Activated CD4-positive, alpha-beta T cell treated with anti-CD3 and anti-CD28 coated beads, Interleukin-2, amount 50 U/mL, for 48 hours (primary cell): ENCODE measurements at places on chromosomes 1 and 21.
A peak's percentile ranks its signal among the peaks of the same experiment; 100 is the strongest.

DNA sequence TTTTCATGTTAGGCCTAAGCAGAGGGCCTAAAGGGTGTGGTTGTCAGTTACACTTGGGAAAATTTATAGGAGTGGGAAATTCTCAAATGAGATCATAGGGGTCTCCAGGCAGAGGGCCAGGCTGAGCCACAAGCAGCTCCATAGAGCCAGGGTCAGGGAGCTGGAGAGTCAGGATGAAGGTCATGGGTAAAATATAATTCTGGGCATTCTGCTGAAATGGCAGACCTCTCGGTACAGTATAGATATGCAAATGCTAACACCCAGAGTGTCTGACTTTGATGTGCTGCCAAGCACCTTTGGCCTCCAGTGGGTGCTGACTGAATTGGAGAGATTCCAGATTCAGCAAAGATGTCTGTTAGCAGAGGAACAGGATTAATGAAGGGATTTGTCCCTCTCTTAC is 40.1 kb downstream of the DNM3 start:
- no peak for DNase-seq

DNA sequence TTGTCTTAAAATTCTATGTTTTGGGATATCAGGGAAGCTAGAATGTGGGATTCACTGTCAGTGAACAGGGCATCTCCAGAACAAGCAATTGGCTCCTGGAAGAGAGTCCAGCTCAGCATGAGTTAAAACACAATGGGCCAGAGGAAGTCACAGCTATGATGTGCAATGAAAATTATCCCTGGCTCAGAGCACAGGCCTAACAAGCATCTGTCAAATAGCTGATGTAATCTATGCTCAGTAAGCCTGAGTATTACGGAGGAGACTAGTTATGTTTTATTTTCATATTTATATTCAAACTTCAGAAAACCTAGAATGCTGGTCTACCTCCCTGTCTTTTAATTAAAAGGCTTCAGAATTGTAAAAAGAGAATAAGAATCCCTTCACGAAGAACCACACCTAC is 41.6 kb downstream of the PARP1 start:
- DNase-seq: no peak

GRCh38 chr1:175297291-175297690 is 104.7 kb upstream of the KIAA0040 start:
- DNase-seq: no peak

DNA sequence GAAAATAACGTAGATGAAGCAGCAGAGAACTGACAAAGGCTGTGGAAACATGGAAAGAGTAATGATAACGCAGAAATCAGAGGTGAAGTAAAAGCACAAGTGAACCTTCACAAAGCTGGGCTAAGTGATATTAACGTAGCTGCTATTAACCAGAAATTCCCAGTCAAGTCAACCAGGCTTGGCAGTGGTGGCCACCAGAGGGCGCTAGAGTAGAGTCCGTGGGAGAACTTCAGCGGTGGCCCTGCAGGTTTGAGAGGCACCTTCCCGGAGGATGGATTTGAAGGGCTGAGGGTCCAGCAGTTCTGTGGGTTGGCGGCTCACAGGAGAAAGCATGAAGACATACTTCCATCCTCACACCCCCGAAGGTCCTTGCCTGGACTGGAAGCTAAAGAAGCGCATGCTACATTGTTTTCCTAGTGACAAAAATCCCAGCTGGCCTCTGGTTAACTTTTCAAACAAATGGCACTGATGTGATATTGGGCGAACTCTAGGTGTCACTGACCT is 81.7 kb upstream of the ZNF648 start:
- DNase-seq: peak; percentile 94
